Neural crest cell (in vitro differentiated cells): ENCODE measurements at places on chromosomes 1 and 21. TPM values are rescaled to one million over a fixed set of nuclear protein-coding genes. Genes with fewer than 3 reads are reported as not detected.

DNA sequence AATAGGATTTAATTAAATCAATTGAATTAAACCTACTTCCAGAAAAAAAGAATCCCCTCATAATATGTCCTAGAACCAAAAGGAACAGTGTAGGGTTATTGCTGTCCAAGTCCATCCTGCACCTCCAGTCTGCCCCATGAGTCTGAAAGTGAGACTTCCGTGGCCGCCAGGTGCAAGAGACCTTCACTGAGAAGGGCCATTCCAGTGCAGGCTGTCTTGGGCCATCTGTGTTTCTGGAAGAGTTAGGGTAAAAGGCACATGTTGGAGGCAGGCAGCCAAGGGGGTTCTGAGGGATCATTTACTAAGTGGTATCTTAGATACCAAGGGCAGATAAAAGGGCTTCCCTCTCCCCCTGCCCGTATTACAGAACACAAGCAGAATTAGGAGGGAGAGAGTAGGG, 31.0 kb downstream of the UBE2T start:
- DNase-seq = no peak

Gene MCM3AP
- 142 and 153 TPM in 2 replicates for total RNA-seq

Gene DCST1
- total RNA-seq = not detected in 2 replicates

GRCh38 chr1:165954940-165955339, 127.5 kb downstream of the UCK2 start:
- DNase-seq = no peak

Gene ZSWIM5
- 13.1 and 13.2 TPM in 2 replicates for total RNA-seq

- no peak for DNase-seq
Observed at GRCh38 chr1:218717575-218717974, 372.4 kb downstream of the TGFB2 start.

Gene POGZ
- 145 and 158 TPM in 2 replicates for total RNA-seq

- DNase-seq = no peak
Observed at GRCh38 chr1:208107425-208108212, 136.6 kb downstream of the PLXNA2 start.

DNA sequence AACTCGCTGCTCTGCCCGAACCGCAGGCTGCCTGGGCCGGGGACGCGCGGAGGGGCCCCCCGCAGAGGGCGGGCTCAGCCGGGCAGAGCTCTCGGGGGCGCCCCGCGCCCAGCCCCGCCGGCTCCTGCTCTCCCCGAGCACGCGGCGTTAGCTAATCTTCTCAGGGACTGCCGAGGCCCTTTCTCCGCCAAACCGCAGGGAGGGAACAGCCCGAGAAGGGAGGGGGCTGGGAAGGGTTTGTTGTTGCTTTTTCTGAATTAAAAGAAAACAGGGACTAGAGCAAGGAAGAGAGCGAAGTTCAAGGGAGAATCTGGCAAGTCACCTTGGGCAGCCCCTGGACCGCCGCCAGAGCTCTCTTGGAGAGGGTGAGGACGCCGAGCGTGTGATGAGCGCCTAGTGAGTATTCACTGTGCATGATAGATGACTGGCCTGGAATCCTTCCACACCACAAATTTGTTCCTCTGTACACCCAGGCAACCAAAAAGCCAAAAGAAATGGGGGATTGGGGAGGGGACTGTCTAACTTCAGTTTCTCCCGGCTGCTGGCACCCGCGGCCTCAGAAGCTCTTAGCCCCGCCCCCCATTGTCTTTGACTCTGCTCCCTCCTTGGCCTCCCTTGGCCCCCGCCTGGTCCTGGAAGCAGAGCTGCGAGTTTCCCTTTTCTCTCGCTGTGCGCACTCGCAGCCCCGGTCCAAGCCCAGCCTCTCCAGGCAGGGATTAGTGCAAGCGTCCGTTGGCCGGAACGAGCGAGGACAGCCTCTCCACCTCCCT, 19.7 kb upstream of the LMX1A start:
- peak; percentile 56 for DNase-seq

Gene ELAVL4
- total RNA-seq = 0.77 and 1.7 TPM in 2 replicates

GRCh38 chr1:40974945-40975344, 4.6 kb upstream of the CTPS1 start:
- DNase-seq = no peak

GRCh38 chr1:28259934-28260802, 850 bp downstream of the SESN2 start:
- DNase-seq = peak; percentile 71

DNA sequence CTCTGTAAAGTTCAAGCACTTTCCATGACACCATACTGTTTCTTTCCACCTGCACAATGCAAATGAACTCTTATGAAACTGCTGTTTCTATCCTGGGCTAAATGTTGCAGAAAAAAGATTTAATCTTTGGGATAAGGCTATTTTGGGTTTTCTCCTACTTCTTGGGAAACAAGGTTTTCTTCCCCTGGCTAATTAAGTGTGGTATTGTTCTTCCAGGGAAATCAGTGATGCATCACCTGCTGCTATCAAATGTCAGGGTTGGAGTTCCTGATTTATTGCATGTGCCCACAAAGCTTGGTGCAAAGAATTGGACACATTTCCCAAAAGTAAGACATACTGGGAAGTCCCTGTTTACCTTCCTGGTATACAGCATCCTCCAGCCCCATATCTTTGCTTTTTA, 6.0 kb upstream of the RGS4 start:
- no peak for DNase-seq

DNA sequence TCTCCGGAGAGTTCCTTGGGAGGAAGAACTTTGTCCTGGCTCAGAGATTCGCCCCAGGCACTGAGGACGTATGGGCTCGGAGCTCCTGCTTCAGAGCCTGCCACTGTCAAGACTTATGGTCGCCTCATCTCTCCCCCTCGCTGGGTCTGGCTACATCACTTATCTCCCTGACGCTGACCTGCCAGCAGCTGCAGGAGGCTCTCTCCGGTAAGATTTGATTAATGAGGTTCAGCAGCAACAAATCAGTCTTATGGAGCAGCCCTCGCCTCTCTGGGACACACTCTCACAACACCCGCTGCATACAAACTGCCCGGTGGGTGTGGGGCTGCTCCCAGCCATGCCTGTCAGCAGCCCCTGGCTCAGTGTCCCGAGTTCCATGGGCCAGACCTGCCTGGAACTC, 297.8 kb downstream of the RRAGC start:
- no peak for DNase-seq

DNA sequence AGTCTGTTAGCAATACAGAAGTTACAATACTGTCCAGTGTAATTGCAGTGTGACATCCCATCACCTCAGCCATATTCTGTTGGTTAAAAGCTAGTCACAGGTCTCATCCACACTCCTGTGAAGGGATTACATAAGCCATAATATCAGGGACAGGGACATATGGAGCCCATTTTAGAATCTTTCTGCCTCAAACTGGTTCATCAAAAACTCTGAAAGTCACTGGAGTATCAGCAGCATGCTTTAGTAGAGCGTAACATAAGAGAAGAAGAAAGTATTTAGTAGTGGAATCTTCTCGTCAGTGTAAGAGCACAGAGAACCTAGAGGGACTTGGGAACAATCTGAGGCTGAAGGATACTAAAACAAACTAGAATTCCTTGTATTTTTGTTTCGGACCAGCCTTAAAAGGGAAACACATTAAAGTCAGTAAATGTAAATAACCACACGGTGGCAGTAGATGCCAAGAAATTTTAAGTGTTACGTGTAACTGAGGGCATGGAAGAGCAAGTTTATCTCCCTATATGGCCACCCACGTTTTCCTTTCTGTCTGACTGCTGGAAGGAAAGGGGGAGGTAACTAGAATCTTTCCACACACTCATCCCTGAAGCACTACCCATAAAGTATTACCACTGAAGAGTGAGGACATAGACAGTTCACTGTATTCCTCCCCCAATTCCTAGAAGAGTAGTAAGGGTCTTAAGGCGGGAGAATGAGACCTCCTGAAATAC, 41.6 kb upstream of the AGL start:
- peak; percentile 19 for DNase-seq

DNA sequence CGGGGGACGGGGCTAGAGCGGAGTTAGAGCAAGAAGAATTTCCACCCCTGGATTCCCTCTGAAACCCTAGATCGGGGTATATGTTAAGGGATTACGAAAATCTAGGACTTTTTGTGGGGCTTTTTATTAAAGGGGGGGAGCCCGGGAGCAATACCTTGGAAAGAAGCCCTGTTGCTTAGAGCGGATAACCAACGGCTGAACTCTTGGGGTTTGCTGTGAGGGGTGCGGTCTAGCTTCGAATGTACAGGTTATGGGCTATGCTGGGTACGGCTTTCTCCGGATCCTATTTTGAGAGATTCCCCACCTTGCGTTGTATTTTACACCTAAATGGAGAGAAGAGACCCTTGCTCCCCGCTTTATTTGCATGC, 626 bp downstream of the DYRK3 start:
- DNase-seq = no peak

Gene CBR3
- 2.1 and 2.8 TPM in 2 replicates for total RNA-seq

- no peak for DNase-seq
Observed at GRCh38 chr1:78501203-78501602, 10.4 kb downstream of the PTGFR start.

DNA sequence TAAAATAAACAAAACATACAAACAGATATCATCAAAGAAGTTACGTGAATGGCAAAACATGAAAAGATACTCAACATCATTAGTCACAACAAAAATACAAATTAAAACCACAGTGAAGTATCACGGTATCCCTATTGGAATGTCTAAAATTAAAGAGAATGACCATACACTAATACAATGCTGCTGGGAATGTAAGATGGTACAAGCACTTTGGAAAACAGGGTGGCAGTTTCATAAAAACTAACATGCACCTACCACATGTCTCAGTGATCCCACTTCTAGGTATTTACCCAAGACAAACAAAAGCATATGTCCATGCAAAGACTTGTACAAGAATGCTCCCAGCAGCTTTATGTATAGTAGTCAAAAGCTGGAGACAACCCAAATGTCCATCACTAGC, 69.1 kb downstream of the HSF2BP start:
- no peak for DNase-seq

Gene SPATA6
- 24.5 and 26.0 TPM in 2 replicates for total RNA-seq

Gene KCNE1
- 0.48 and 0.68 TPM in 2 replicates for total RNA-seq

Gene OLFML2B
- total RNA-seq = 5.8 and 7.3 TPM in 2 replicates

- no peak for DNase-seq
Observed at GRCh38 chr1:227437495-227438008, 119.3 kb upstream of the CDC42BPA start.

DNA sequence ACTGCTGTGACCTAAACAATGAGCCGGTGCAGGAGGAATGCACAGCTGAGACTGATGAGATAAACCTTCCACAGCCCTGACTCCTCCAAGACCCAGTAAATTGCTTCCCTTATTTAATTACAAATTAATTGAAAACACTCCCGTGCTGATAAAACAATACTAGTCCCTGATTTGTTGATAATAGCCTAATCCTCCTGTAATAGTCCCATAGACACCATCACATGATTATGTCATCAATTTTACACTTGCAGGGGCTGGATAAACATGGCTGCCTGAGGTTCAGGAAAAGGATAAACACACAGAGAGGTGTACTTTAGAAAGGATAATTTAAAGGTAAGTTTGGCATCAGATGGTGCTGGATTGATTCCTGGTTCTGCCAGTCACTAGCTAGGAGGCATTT, 84.6 kb upstream of the SPAG17 start:
- no peak for DNase-seq
